Stimulated activated CD8-positive, alpha-beta memory T cell treated with anti-CD3 and anti-CD28 coated beads, Interleukin-2, amount 100 ng/mL, for 1 hour (primary cell): ENCODE measurements at places on chromosomes 7 and 10.

DNA sequence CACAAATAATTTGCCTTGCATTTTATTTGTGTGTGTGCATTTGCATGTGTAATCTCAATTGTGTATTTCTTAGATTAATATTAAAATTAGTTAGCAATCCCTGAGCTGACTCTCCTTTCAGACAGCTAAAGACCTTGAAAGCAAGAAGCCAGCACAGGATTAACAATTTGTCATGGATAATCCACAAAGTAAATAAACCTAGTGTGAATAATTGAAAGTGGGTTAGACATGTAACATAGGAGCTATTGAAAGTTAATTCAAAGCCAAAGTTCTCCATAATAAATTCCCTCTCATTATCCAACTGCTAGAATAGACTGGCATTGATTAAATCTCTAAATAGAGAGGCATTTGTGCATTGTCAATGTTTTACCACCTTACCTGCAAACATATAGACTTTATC is 326.1 kb downstream of the PLXDC2 start:
- no peak for DNase-seq

DNA sequence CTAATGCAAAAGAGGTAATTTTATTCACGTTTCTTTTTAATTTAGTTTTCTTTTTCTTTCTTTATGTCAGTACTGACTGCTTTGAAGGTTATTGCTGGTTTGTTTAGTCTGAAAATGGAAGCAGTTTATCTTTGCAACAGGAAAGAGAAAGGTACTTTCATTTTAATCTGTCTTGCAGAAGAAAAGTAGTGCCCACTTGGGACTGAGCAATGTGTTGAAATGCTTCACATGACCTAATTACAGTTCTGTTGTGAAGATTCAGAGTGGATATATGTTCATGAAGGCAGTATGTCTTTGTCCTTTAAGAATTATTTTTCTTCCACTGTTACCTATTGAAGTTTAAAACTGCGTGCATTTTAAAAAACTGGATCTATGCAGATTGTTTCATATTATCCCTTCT is 80.1 kb downstream of the ANKIB1 start:
- DNase-seq = no peak

DNA sequence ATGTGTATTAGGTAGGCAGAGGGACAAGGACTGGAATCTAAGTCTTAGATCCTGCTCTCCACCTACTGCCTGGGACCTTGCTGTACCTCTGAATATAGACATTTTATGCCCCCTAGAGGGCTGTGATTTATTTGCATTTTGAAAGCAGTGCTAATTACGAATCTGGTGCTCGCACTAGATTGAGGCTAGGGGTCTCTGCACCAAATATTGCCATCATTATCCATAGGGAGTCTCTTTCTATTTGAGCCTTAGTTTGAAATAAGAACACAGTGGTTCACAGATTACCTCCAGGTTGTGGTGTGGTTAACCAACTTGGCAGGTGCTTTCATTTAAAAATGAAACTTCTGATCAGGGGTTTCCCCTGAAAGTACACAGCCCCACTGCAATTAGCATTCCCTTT is 41.8 kb downstream of the CNNM1 start:
- no peak for DNase-seq

- DNase-seq = no peak
These were observed 23.2 kb upstream of the CFAP46 start for GRCh38 chr10:132965411-132966057.

GRCh38 chr7:107684947-107685463 is 24.4 kb downstream of the SLC26A4 start:
- no peak for DNase-seq

DNA sequence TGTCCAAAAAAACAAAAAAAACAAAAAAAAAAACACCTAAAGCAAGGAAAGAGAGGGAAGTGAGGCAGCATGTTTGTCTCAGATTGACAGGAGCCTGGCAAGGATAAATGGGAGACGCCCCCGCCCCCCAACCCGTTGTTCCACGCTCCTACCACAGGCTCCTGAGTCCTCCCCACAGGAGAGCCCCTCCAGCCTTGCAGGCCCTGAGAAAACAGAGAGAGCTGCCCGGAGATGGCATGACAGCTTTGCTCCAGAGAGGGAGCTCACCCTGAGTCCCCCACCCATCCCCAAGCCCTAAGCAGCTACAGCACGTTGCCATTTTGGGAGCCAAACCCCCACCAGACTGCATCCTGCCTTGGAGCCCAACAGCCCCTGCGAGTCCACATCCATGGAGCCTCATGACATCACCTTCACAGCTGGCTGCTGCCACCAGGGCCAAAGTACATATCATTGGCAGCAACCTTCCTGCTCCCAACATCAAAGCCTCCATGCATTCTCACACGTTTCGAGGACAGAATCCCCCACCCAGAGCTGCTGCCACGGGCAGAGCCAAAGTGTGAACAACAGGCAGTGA is 1283.3 kb downstream of the TYW1 start:
- DNase-seq = no peak

DNA sequence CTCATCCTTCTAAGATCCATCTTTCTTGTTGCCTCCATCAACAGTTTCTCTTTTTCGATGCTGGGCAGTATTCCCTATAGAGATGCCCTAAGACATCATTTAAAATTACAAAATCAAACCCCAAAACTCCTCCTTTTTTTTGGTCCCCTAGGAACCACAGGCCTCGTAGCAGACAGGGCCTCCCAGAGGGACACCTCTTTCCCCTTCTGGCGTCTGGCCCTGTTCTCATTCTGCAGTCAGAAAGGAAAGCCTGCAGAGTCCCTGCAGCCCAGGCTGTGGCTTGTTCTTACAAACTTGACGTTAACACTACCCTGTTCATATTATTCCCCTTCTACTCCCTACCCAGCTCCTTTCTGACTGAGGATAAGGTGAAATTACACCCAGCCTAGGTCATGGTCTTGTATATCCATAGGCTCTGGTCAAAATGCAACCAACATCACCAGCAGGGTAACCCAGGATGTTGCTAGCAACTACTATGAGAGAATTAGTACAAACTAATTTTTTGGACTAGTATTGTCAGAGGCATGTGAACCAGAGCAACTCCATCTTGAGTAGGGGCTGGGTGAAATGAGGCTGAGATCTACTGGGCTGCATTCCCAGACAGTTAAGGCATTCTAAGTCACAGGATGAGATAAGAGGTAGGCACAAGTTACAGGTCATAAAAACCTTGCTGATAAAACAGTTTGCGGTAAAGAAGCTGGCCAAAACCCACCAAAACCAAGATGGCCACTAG is 3.5 kb upstream of the EPHA1 start:
- DNase-seq = no peak

- DNase-seq = no peak
These were observed 305.2 kb downstream of the FRMD4A start for GRCh38 chr10:14025283-14026189.

GRCh38 chr7:23662984-23663313 is 17.1 kb upstream of the FAM221A start:
- no peak for DNase-seq

DNA sequence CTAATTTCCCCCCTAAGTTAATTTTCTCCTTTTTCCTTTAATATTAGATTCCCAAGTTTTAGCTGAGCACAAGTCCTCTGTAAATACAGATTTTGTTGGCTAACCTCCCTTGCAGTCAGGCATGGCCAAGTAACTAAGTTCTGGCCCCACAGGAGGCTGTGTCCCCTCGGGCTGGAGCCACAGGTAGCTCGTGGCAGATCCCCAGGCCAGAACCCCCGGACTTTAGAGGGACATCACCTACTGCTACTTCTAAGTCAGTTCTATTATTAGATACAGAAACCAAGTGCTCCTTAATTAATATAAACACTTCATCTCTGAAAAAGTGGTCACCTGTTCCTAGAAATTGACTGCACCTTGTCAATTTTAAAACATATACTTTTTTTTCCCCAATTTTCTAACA is 46.1 kb upstream of the NCAPG2 start:
- no peak for DNase-seq

DNA sequence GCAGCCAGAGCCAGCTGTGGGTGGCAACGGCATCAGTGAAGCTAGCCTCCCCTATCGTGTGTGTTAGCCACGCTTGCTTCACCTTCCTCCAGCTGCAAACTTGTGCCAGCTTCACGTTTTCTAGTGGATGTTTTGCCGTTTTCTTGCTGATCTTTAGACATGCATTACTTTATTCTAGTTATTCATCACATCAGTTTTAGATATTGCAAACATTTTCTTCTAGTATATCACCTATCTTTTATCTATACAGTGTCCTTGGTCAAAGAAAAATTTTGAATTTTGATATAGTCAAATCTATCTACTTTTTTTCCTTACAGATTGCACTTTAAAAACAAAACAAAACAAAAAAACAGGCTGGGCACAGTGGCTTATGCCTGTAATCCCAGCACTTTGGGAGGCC is 6.7 kb upstream of the PAPOLB start:
- no peak for DNase-seq

GRCh38 chr7:11005202-11005601 is 31.5 kb downstream of the PHF14 start:
- DNase-seq = no peak

- no peak for DNase-seq
These were observed 1.2 kb upstream of the WNT2 start for GRCh38 chr7:117323851-117324711.

GRCh38 chr7:55078465-55079372 is 59.9 kb downstream of the EGFR start:
- no peak for DNase-seq

GRCh38 chr7:157013602-157014549 is 3.4 kb upstream of the MNX1 start:
- no peak for DNase-seq

- no peak for DNase-seq
These were observed 148.1 kb upstream of the GDF10 start for GRCh38 chr10:47151920-47152319.

GRCh38 chr7:55548295-55548731 is 24.0 kb downstream of the VOPP1 start:
- no peak for DNase-seq

- no peak for DNase-seq
These were observed 54.3 kb downstream of the MAP3K8 start for GRCh38 chr10:30488316-30488715.

DNA sequence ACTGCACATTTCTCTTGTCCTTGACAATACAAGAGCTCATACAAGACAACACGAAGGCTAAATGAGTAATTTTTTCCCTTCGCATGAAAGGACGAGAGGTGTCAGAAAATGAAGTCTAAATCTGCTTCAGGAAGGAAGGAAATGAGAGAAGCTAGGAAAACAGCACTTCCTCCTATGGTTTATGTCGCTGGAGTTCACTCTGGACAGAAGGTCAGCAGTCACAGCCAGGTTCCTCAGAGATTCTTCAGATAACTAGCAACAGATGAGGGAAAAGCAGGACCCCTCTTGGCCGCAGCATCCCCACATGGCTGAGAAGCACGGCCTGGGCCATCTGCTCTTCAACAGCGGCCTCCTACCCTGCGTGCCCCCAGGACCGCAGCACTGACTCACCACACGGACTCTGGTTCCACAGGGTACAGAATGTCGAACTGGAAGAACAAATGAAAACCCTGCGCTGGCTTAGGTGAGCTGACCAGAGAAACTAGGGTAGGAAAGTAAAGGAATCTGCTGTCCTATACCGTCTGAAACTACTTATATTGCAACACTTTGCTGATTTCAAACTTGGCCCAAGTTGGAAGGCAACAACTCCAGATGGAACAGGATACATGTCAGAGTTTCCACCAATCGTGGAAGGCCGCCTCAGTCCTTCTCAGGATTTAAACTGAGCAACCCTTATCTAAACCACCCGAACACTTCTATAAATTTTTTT is 26.3 kb downstream of the DNMBP start:
- no peak for DNase-seq

DNA sequence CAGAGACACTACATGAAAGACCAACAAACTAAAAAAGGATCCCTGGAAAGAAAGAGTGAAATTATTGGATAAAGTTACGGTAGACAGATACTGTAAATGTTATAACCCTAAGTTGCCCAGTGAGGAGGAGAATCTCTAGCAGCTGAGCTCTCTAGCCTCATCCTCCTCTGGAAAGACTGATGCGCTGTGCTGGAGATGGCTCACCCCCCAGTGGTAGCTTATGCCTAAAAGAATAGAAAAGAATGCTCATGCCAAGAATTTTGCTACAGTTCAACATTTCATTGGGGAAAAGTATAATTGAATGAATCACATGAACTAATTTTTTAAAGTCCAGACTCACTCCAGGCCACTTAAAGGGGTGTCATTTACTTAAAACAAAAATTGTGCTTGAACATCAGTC is 50.8 kb upstream of the RNF32 start:
- no peak for DNase-seq

GRCh38 chr10:123109466-123109865 is 26.3 kb upstream of the HMX3 start:
- no peak for DNase-seq

- no peak for DNase-seq
These were observed 47.0 kb downstream of the DENND2A start for GRCh38 chr7:140593672-140593982.

GRCh38 chr10:5108658-5109416 is 14.6 kb downstream of the AKR1C3 start:
- DNase-seq = no peak

DNA sequence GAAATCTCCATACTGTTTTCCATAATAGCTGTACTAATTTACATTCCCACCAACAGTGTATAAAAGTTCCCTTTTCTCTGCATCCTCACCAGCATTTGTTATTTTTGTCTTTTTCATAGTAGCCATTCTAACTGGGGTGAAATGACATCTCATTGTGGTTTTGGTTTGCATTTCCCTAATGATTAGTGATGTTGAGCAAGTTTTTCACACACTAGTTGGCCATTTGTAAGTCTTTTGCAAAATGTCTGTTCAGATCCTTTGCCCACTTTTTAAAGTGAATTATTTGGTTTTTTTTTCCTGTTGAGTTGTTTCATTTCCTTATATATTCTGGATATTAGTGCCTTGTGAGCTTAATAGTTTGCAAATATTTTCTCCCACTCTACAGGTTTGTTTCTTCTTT is 101.0 kb upstream of the NFE2L3 start:
- no peak for DNase-seq

GRCh38 chr10:128812000-128812399 is 655.0 kb upstream of the MGMT start:
- no peak for DNase-seq

GRCh38 chr7:137669706-137670105 is 177.1 kb downstream of the DGKI start:
- DNase-seq = no peak

DNA sequence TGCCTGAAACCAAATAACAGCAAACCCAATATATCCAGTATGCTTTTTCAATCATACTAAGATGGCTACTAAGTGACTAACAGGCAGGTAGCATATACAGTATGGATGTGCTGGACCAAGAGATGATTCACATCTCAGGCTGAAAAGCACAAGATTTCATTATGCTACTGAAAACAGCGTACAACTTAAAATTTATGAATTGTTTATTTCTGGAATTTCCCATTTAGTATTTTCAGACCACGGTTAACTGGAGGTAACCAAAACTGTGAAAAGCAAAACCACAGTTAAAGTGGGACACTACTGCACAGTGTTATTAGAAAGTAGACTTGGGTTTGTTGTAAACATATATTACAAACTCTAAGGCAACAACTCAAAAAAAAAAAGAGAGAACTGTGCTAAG is 91.5 kb downstream of the KMT2C start:
- DNase-seq = no peak

DNA sequence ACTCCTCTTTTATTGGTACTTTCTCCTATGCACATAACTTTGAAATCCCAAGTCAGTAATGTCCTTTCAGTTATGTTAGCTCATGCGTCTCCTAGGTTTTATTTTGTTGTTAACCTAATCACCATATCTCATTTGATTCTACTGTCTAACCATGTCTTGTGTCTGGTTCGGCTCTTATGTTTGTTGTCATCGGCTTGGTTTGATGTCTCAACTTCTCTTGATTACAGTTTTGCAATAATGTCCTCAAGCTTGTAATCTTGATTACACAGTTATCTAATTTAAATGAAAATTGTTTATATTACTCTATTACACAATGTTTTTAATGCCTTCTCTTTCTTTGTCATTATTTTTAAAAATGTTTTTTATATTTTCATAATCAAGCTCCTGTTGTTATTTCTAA is 35.9 kb upstream of the SEMA3A start:
- DNase-seq = no peak
